ENCODE measurements at places on chromosomes 12 and 14. TPM values are rescaled to one million over a fixed set of nuclear protein-coding genes. Genes with fewer than 3 reads are reported as not detected.

- no peak for DNase-seq
These were observed 900 bp downstream of the KCTD10 start for GRCh38 chr12:109475993-109476806.

DNA sequence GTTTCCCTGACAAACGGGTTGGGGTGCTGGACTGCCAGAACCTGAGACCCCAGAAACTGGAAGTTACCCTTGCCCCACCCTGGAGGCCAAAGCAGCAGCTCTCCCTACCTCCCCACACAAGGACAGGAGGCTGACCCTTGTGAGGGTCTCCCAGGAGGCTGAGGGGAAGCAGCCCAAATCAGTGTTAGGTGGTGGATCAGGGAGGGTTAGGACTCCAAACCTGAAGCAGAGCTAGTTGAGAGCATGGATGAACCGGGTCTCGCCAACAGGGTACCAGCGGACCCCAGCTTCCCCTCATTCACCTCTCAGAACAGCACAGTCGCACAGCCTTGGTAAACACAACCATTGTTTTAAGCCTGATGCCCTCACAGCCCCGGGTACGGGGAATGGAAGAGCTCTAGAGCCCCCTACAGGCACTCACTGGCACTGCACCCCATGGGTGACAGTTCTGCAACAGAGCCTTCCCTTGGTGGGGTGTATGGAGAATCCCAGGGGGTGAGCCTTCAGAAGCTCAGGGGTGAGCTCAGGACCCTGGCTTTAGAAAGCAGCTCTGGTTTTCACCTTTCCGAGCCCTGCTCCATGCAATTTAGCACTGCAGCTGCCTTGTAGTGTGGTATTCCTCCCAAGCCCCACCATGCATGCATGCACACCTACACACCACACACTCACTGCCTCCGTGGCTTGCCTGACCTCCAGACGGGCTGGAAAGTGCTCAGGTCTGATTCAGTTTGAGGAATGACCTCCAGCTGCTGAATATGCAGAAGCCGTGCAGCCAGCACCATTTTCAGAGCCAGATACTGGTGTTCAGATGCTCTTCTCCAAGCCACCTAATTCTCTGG lies 11.2 kb downstream of the ESRRB start:
- DNase-seq, result peak; percentile 65

- no peak for DNase-seq
These were observed 406.9 kb downstream of the TMEM121 start for GRCh38 chr14:105933238-105933637.

DNA sequence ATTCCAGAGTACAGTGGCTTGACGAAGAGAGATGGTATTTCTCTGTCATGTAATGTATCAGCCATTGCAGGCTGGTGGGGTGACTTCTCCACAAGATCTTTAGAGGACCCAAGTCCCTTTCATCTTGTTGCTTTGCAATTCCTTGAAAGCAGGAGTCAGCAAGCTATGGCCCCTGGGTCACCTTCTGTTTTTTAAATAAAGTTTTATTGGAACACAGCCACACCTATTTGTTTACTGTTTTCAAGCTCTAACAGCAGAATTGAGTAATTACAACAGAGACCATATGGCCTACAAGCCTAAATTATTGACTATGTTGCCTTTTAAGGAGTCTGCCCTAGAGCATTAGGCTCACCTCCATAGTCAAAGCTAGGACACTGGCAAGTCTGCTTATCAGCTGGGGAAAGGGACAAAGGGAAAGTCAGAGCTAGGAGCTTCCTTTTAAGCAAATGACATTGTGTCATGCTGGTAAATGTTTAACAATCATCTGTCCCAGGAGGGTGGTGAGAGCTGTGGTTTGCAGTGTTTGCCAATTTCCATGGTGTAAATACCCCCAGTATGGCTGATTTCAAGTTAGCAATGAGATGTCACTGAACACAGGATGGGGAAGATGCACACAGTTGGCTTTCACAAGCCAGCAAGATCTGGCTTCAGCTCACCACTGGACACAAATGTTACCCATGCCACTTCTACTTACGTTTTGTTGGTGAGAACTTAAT lies 87.7 kb upstream of the PWP1 start:
- DNase-seq, result no peak

- DNase-seq, result no peak
These were observed 3.5 kb downstream of the MED13L start for GRCh38 chr12:116273813-116274550.

Gene FOS
- total RNA-seq, result 1,941 TPM

DNA sequence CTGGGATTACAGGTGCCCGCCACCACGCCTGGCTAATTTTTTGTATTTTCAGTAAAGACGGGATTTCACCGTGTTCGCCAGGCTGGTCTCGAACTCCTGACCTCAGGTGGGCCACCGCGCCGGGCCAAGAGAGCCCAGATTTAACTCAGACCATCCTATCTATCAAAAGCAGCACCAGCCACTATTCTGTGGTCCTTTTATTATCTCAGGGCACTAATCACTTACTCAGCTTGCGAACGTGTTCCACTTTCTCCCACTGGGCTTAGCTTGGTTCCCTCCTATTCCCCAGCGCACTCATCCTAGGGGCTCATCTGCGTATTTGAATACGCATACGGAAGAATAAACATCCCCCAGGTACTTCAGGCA lies 16.2 kb upstream of the AACS start:
- no peak for DNase-seq

GRCh38 chr12:125105600-125105999 lies 40.4 kb downstream of the AACS start:
- no peak for DNase-seq

DNA sequence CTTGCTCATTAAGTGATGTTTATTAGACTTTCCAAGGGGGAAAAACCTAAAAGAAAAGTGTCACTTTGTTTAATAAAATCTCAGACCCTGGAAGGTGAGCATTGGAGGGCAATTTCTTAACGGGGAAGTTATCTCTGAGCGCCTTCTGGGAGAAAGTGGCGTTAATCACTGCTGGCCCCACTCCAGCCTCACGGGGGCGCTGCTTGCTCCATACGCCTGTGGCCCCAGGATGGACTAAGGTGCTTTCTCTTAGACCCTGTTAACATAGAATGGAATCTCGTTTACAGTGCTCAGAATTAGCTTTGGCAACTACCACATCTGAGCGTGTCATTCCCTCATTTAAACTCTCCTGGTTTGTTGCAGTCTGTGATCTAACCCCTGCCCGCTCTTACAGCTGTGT lies 16.4 kb upstream of the PRIMA1 start:
- DNase-seq, result no peak

Gene ZFYVE21
- total RNA-seq, result 2.5 TPM

DNA sequence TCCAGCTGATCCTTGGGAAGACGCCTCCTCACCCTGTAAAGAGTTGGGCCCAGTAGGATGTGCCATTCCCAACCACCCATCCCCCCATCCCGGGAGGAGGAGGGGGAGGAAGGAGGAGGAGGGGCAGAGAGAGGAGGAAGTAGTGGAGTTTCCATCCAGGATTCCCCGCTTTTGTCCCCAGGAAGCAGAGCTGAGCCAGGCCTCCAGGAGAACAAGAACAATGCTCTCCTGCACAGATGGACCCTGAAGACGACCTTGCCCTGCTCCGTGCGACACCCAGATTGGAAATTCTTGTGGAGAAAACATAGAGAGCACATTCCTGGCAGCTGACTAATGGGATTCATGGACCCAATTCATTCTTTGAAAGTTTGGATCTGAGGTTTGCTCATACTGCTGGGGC lies 132.3 kb upstream of the CRY1 start:
- DNase-seq, result no peak

Gene MANSC4
- total RNA-seq, result not detected

Gene TOMM20L
- total RNA-seq, result not detected
